ENCODE measurements at places on chromosomes 4 and X. TPM values are rescaled to one million over a fixed set of nuclear protein-coding genes. Genes with fewer than 3 reads are reported as not detected.

- peak; percentile 87 for DNase-seq
Observed at GRCh38 chr4:10075953-10076391, 40.6 kb downstream of the WDR1 start.

DNA sequence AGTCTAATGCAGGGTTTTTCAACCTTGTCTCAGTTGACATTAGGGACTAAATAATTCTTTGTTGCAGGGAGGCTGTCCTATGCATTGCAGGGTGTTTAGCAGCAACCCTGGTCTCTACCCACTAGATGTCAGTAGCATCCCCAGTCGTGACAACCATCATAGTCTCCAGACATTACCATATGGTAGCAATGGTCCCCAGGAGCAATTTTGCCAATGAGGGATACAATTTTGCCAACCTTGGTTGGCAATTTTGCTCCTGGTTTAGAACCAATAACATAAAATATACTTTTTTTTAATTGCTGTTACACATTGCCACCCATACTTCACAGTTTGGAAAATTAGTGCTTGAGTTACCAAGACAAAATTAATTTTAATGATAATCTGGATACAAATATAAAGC is 6.0 kb downstream of the EREG start:
- DNase-seq: no peak

- DNase-seq: no peak
Observed at GRCh38 chr4:184171011-184171410, 46.7 kb downstream of the ENPP6 start.

- no peak for DNase-seq
Observed at GRCh38 chrX:3192835-3193234, 151.6 kb downstream of the ARSF start.

- DNase-seq: no peak
Observed at GRCh38 chrX:69139516-69139915, 25.7 kb downstream of the PJA1 start.

DNA sequence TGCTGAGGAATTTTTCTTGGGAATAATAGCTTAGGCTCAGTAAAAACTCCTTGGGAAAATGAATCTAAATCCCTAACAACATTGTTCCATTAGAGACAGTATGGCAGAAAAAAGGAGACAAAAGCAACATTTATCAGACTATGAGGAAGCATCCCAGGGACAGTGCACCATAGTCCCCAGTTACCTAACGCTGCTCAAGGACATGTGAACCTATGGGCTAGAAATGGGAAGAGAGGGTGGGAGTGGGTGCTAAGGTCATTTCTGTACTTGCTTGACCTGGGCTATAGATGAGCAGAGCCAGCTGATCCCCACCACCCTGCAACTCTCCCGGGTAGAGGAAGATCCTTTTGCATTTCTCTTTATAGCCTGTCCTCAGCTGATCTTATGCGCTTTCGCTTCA is 98.2 kb upstream of the CBR4 start:
- DNase-seq: no peak

GRCh38 chr4:118352843-118353533 is at the start of gene PRSS12:
Gene PRSS12, minus strand, starts transcription at chr4:118353003. Its CDS starts 283 bp downstream, at chr4:118352720.
- DNase-seq: peak; percentile 92

Gene BEND2
- total RNA-seq: not detected

Gene ZFYVE28
- total RNA-seq: 12.9 TPM

Gene GAGE12J
- not detected for total RNA-seq

Gene C4orf36
- total RNA-seq: 1.2 TPM
